Stimulated activated CD8-positive, alpha-beta memory T cell treated with anti-CD3 and anti-CD28 coated beads, Interleukin-4, amount 100 ng/mL, for 48 hours (primary cell): ENCODE measurements at places on chromosomes 7 and 10.

DNA sequence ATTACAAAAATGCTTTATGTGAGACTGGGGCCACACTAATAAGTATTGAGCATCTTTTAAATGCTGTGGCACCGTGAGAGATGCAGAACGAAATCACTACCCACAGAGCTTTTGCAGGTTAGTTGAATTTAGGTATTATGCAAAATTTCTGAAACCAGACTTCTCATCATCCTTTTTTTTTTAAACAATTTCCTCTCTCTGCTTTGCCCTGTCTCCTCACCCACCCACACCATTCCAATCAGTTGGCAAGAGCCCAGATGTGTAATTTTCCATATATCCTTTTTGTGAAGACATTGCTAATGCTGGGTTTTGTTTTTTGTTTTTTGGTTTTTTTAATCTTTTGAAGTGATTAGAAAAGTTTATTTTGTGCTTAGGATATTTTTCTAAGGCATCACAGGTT is 1.1 kb downstream of the YAE1 start:
- DNase-seq, result no peak

- DNase-seq, result no peak
These were observed 124.3 kb downstream of the SKIDA1 start for GRCh38 chr10:21401196-21401595.

DNA sequence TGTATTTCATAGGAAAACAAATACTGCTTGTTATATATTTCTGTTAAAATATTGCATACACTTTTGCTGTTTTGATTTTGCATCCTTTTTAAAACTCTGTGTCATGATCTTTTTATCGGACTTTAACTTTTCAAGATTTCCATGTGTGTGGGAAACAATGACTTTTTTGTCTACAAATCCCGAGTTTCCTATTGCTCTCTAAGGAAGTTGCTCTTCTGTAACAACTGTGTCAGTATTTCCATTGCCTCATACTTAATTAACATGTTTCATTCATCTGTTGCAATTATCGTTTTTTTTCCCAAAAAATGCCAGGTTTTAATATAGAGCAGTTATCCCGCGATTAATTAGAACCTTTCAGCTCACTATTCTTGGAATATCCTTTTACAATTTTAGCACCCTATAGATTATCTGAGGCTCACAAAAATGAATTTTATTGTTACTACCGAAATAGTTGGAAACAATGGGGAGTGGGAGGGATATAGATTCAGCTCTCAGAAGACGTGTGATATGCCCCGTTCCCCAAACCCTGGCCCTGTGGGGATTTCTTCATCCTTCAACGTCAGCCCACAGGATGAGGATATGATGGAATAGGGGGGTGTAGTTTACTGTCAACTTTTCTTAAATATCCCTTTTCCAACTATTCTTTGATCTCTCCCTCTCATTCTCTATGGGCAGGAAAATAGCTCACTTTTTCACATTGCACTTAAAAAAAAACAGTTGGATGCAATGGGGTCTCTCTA is 297.6 kb upstream of the IGFBP3 start:
- DNase-seq, result no peak

DNA sequence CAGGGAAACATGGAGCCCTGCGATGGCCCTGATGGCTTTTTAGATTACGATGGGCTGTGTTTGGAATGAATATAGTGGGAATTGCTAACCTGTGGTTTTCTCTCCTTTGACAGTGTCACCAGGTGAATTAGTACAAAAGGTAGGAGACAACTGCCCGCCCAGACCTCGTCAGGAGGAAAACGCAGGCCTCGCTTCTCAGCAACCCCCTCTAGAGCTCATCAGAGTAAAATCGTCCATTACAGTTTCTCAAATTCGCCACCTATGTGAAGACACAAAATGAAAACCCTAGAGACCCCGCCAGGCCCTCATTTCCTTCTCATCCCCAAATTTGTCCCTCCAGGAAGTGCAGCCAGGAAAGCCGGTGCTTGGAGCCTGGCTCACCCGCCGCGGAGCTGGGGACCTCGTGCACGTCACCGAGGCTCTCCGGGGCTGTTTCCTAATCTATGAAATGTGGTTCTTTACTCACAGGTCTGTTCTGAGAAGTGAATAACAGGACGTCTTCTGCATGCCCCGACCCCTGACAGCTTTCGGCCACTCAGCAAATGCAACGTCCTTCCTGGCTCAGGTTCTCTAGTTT is 143.7 kb downstream of the VIPR2 start:
- no peak for DNase-seq

GRCh38 chr10:4813496-4813895 is 12.5 kb upstream of the AKR1E2 start:
- no peak for DNase-seq

GRCh38 chr10:43864656-43865055 is 216.0 kb upstream of the ZNF32 start:
- peak; percentile 9 for DNase-seq

- DNase-seq, result no peak
These were observed 18.2 kb upstream of the STMP1 start for GRCh38 chr7:135644154-135644553.

DNA sequence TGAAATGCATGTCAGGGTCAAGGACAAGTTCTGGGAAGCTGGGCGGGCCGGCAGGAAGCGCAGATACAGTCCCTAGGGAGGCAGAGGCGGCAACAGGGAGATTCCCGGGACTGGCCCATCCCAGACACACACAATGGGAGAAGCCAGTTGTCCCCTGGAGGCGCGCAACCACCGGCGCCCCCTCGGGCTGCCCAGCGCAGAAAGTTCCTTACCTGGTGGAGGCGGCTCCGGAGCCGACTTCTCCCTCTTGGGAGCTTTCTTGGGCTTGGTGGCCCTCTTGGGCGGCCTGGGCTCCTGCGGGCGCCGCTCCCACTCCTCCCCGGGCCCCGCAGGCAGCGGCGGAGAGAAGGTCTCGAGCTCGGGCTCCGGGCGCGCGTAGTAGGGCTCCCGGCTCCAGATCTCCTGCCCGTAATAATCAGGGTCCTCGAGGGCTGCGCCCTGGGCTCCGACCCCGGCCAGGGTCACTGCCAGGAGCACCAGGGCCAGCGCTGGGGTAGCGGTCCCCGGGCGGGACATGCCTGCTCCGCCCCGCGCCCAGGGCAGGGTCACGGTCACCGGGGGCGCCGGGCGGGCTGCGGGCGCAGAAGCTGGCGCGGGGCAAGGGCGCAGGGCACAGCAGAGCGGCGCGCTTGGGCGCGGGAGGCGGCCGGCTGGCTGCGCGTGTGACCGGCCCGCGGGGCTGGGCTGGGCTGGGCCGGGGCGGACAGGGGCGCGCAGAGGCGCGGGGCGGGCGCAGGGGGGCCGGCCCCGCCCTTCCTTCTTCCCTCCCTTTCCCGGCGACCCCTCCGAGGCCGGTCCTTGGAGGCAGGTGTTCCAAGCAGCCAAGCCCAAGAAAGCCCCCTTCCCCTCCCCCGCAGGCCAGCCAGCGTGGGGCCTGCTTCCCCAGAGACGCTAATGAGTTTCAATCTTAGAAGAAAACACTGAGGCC is at the start of gene CPXM2:
Gene CPXM2 (minus strand): TSS at position 664 of the 928 bp plus-strand sequence. CDS start 148 bp downstream, at position 516.
- no peak for DNase-seq

GRCh38 chr7:92797693-92798092 is 38.7 kb downstream of the CDK6 start:
- DNase-seq, result peak; percentile 46

GRCh38 chr10:119315128-119316001 is 108.0 kb downstream of the GRK5 start:
- DNase-seq, result peak; percentile 84

DNA sequence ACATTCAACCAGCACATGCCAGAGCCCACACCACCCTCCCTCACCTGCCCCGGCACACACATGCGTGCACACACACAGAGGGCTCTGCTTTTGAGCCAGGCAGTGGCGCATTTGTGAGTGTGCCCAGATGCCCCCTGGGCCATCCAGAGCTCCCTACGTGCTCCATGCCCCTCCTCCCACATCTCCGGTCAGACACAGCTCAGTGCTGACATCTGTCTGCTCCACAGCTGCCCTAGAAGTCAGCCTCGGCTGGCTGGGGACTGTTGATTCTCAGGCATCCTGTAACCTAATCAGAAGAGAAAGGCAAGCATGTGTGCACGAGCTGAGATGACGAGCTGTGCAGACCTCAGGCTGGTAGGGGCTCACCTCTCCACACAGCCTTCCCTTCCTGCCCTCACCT is 135.1 kb downstream of the ZMIZ1 start:
- no peak for DNase-seq

DNA sequence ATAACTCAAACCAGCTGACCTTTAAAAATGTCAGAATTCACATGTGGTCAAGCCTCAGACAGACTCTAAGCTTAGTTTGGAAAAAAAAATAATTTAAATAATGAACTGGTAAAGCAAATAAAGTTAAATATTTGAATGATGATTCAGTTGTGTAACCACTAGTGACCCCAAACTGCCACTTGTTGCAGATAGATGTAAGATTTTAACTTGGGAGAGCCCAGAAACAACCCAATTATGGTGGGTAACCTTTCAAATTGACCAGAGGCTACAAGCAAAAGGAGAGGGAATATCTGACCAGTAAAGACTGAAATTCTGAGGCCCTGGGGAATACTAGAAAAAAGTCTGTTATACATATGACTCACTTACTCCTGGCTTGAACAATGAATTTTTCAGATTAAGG is 268.1 kb downstream of the HPSE2 start:
- DNase-seq, result no peak

GRCh38 chr7:155863721-155864151 is 51.5 kb upstream of the SHH start:
- DNase-seq, result no peak

DNA sequence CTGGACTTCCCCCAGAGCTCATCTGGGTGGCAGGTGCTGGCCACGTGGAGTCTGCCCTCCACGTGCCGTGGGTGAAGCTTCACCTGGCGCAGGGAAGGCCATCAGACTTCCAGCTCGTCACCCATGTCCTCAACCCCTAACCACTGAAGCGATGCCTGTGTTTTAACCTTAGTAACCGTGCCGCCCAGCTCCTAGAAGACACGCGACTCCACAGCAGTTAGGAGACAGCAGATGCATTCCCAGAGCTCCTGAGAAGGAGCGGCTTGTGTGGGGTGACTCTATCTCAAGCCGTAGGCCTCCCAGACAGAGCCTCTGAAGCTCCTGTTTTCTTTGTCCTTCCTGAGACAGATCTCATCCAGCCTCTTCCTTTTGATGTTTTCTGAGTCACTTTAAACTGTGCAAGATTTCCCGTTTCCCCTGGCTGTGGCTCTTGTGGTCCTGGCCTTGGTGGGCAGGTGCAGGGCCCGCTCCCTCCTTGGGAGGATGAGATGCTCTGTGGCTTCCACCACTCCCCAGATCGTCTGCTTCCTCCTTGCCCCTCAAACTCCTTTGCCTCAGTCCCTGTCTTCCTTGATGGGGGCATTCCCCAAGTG is 41.4 kb upstream of the AP5Z1 start:
- DNase-seq, result peak; percentile 48

DNA sequence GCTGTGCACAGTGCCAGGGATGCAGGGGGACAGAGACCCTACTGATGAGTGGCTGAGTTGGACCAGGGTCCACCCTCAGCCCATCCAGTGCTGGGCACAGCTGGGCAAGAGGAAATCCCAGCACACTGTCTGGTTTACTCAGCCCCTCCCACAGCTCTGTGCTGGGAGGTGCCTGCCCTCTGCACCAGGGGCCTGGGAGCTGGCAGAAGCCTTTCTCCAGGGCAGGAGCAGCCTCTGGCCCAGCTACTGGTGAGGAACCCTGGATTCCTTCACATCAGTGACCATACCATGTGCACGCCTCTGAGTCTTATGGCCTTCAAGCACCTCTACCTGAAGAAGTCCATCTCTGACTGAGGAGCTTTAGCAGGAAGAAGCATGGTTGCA is 25.9 kb upstream of the C10orf71 start:
- DNase-seq, result no peak

DNA sequence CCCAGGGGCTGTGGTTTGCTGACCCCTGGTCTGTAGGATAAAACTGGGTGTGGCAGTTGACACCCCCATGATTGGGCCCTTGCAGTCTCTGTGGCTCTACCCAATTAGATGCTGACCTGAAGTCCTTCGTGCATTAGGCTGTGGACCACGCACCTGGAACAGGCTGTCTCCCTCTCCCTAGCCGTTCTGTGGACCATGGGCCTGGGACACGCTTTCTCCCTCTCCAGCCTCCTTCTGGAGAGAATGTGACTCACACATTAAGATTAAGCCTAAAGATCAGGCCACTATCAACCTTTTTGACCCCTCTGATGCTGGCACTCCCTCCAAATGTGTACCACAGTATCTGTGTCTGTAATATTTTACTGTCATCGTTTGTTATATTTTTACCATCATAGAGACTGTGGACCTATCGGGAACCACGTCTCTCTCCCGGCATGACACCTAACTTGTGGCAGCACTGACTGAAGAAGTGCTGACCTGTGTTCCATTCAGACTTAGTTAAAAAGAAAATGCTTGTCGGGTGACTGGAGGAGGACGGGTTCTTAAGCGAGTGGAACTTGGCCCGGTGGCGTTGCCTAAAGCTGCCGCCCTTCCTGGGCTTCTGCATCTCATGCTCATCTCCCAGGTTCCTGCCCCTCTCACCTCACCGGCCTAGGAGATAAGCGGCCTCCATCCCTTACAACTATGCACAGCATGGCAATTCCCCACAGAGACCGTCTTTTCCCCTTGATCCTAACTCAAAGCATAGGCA is 92.8 kb downstream of the WDR37 start:
- no peak for DNase-seq

- no peak for DNase-seq
These were observed 26.7 kb downstream of the IQCE start for GRCh38 chr7:2585446-2585845.

- no peak for DNase-seq
These were observed 24.1 kb upstream of the MYH16 start for GRCh38 chr7:99248391-99249095.

DNA sequence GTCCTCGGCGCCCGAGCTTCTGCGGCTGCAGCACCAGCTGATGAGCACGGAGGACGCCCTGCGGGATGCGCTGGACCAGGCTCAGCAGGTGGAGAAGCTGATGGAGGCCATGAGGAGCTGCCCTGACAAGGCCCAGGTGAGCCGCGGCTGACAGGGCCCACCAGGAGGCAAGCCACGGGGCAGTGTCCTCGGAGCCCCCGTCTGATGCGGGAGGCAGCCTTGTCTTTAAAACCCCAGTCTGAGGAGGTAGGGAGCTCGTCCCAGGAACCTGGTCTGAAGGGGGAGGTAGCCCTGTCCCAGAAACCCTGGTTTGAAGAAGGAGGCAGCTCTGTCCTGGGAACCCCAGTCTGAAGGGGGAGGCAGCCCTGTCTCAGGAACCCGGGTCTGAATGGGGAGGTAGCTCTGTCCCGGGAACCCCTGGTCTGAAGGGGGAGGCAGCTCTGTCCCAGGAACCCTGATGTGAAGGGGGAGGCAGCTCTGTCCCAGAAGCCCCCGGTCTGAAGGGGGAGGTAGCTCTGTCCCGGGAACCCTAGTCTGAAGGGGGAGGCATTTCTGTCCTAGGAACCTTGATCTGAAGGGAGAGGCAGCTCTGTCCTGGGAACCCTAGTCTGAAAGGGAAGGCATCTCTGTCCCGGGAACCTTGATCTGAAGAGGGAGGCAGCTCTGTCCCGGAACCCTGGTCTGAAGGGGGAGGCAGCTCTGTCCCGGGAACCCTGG is 53.1 kb upstream of the GTF2IRD1 start:
- DNase-seq, result no peak

- no peak for DNase-seq
These were observed 60.0 kb upstream of the NKX6-2 start for GRCh38 chr10:132845780-132846595.
